ENCODE measurements at places on chromosomes 2 and 18.

- DNase-seq = no peak
These were observed 5.1 kb downstream of the IL1B start for GRCh38 chr2:112831513-112831845.

- DNase-seq = no peak
These were observed 3.7 kb downstream of the DGUOK start for GRCh38 chr2:73930386-73930785.

- no peak for DNase-seq
These were observed 100.1 kb upstream of the MCFD2 start for GRCh38 chr2:47015706-47016105.

DNA sequence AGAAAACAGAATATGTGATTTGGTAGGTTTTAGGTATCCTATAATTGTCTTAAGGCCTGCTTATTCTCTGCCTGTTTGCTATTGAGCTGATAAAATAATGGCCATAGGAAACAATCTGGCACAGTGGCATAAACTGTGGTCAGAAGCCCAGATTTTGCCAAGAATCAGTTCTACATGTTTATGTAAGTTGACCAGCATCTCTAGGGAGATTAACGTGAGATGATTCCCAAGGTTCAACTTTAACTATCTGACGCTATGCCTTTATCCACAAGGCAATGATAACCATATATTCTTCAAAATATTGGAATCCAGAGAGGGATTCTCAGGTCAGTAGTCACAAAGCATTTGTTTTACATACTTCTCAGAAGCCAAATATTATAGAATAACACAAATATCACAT, 25.6 kb downstream of the AP1S3 start:
- DNase-seq = no peak

- no peak for DNase-seq
These were observed 442.2 kb upstream of the CELF4 start for GRCh38 chr18:38007676-38008330.

GRCh38 chr18:63888470-63889190, 1.1 kb downstream of the SERPINB2 start:
- no peak for DNase-seq

- DNase-seq = no peak
These were observed 372.6 kb upstream of the NT5C1B start for GRCh38 chr2:18961991-18962421.

GRCh38 chr2:88074854-88075292, 7.2 kb downstream of the SMYD1 start:
- no peak for DNase-seq

DNA sequence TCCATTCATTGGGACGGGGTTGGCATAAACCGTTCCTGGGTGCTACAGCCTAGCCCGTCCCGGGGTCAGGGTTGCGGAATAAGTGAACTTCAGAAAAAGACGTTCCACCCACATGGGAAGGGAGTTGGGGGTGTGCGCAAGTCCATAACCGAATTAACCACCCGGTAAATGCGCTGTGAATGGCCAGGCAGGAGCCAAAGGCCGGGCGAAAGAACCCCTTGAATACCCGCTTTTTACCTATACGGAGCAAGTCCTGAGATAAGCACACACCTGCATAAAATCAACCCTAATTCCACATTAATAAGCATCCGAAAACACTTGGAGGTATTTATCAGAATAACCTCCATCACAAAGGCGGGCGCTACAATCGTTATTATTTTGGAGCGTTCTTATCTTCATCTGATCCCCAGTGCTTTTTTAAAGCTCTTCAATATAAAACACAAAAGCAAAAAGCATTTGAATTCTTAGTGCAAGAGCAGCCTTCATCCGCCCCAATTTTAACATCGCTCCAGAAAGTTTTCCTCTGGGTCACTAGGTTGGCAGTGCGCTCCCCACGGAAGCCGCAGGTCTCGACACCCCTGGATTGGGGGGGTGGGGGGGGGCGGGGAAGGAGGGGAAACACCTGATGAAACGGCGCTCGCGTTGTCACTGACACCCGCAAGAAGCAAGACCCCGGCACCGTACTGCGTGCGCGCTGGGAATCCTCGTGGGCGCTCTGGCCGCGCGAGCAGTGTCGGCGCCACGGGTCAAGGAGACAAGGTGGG, 1.2 kb downstream of the SATB2 start:
- no peak for DNase-seq

- DNase-seq = no peak
These were observed 76.2 kb downstream of the CCBE1 start for GRCh38 chr18:59621027-59621426.

- no peak for DNase-seq
These were observed 37.2 kb downstream of the LRPPRC start for GRCh38 chr2:43958397-43959275.

DNA sequence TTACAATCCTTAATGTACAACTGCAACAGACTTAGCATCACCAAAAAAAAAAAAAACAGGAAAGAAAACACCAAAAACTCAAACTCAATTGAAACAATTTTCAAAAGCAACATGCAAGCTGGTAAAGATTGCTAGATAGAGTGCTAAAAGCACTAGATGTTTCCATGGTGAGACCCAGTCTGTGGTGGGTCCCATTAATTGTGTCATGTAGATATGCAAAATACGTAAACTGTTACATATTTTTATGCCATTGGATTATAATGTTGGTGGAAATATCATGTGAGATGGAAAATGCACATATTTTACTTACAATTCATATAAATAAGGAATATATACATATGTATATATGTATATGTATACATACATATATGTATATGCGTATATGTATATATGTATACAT, 30.5 kb downstream of the CSRNP3 start:
- DNase-seq = no peak

DNA sequence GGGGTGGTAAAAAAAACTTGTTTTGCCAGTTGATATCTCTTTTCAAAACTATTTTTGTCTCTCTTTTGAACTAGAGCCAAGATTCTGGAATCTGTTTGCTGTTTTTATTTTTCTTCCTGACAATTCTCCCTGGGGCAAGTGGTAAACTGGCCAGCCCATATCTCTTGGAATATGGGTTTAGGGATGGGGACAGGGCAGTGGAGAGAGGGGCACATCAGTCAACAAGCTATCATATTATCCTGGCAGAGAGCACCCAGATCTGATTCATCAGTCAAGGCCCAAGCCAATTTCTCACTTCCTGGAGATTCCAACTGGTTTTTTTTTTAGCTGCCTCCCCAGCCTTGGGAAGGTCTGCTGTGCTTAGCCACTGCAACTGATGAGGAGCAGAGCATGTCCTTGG, 52.3 kb downstream of the ARHGAP28 start:
- DNase-seq = peak; percentile 23

DNA sequence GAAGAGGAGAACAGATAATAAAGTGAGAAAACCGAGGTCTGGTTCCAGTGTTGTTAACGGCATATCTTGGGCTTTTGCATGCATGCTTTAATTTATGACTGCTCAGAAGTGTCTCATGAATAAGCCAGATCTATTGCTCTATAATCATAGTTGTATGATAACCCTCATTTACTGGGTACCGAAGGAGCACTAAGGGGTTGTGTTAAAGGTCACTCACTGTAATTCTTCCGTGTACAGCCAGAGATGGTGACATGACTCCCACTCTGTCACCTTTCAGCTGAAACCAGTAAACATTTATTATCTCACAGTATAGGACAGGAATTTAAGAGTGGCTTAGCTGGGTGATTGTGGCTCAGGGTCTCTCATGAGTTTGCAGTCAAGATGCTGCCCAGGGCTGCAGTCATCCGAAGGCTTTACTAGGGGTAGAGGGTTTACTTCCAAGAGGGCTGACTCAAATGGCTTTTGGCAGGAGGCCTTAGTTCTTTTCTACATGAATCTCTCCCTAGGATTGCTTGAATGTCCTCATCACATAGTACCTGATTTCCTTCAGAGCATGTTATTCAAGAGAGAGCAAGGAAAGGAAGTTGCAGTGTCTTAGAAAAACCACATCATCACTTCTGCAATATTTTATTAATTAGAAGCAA, 107.0 kb downstream of the NAB1 start:
- DNase-seq = no peak

DNA sequence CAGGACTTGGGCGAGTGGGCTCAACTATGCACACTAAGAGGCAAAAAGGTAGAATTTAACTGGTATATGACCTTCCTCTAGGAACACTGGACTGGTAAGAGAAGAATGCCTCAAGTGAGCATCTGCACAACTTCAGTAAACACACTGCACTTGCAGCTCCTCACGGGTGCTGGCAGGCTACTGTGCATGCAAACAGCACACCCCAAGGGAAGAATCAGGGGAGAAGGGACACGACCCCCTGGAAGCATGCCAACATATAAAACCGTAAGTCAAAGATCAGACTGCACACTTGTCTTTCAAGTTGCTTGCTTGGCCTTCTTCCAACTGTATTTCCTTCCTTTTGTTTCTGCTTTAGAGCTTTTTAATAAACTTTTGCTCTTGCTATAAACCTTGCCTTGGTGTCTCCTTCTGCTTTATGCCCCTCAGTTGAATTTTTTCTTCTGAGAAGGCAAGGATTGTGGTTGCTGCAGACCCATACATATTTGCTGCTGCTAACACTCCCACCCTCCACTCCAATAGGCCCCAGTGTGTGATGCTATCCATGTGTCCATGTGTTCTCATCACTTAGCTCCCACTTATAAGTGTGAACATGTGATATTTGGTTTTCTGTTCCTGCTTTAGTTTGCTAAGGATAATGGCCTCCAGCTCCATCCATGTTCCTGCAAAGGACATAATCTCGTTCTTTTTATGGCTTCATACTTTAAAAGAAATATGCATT, 263.7 kb upstream of the SPOPL start:
- DNase-seq = no peak

GRCh38 chr2:172214252-172214651, 111.6 kb upstream of the DLX2 start:
- no peak for DNase-seq

GRCh38 chr2:46299365-46300263, 2.4 kb downstream of the EPAS1 start:
- DNase-seq = peak; percentile 47

DNA sequence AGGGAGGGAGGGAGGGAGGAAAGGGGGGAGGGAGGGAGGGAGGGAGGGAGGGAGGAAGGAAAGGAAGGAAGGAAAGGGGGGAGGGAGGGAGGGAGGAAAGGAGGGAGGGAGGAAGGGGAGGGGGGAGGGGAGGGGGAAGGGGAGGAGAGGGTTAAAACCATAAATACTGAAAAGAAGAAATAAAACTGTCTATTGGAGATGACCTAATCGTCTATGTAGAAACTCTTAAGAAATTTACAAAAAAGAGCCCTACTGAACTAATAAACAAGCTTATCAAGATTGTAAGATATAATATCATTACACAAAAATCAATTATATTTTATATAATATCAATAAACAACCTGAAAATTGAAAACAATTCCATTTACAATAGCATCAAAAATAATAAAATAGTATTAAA, 32.3 kb upstream of the CTDP1 start:
- DNase-seq = no peak

DNA sequence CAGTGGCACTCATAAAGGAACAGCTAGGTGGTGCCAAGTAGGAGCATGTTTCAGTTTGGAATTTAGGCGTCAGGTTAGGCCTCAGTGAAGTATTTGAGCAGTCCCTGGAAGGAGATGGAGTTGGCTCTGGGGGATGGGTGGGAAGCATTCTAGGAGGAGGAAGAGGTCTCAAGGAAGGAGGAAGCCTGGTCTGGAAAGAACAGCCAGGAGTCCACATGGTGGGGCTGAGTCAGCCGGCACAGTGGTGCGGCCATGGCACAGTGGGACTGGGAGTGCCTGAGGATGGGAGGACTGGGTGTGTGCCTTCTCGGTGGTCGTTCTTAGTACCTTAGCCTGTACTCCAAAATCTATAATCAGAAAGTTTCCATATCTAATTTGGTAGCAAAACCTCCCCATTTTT, 373.3 kb downstream of the PTPRM start:
- DNase-seq = no peak

DNA sequence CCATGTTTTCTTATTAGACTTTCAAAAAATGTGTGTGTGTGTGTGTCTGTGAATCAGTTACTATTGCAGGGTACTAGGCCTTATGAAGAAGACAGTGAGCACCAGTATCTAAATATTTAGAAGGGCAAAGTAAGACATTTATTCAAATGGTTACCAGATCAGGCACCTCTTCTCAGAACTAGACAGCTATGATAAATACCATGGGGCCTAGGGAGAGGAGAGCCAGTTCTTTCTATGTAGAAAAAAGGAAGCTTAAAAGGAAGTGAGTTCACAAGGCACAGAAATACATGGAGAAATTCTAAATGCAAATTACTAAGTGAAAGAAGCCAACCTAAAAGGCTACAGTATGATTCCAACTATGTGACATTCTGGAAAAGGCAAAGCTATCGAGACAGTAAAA, 261.3 kb downstream of the SOX11 start:
- no peak for DNase-seq

GRCh38 chr2:171042253-171042969, 113.4 kb downstream of the GORASP2 start:
- no peak for DNase-seq

DNA sequence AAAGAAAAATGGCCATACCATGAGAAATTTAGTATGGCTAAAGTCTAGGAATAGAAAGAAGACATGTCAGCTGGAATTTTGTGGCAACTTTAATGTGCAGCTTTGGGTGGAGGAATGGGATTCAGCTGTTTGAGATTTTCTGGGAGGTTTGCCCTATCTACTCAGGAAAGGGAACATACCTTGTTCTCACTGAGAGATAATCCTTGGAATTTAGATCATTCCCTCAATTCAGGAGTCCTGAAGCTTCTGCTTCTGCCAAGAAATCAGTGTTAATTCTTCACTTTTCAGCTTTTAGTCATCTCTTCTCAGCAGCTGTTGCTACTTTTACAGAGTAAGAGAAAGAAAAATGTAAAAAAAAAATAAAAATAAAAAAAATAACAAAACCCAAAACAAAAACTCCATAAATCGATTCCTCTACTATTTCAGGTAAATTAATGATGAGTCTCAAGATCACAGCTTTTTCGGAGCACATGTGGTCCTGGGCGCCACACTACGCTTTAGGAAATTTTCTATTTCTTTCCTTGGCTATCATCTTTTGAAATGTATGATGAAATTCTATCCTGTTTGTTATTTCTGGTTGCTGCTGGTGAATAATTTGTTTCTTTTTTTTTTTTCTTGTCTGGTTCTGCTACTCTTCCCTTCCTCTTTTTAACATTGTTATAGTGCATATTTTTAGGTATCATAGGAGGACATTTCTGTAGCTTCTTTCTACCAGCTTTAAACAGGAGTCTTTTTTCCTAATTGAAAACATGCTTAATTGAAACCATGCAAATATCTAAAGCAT, 18.9 kb upstream of the BAZ2B start:
- DNase-seq = no peak

Measured in BE2C (cell line).